ENCODE measurements at places on chromosomes 3 and 15. TPM values are rescaled to one million over a fixed set of nuclear protein-coding genes. Genes with fewer than 3 reads are reported as not detected.

The KAT2B gene
- 6.8 TPM for polyA plus RNA-seq

- DNase-seq = peak; percentile 93
Observed at GRCh38 chr3:62587579-62588031, 214.3 kb upstream of the FEZF2 start.

- DNase-seq = no peak
Observed at GRCh38 chr15:49750553-49750952, 129.7 kb downstream of the DTWD1 start.

The DUOX2 gene
- polyA plus RNA-seq = 0.08 TPM

DNA sequence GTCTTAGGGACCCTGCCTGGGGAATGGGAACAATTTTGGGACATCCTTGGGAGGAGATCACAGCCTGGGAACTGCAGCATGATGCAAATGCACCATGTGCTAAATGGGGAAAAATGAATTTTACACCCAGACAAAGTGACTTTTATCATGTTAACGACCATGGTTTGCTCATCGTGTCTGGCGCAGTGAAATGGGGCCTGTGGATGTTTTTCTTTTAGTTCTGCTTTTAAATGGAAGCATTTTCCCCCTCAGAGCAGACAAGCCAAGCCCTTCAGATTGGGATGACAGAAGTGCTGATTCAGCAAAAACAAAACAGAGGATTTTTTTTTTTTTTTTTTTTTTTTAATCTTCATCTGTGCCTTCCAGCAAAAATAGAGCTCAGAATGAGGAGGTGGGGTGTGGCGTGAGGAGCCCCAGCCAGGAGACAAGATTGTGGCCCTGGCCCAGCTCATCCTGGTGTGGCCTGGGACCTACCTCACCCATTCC, 14.3 kb upstream of the CACNA2D2 start:
- no peak for DNase-seq

All from brain (organoid and tissue), 16 donors.